ENCODE measurements at places on chromosomes 5 and 9.
A peak's percentile ranks its signal among the peaks of the same experiment; 100 is the strongest.

DNA sequence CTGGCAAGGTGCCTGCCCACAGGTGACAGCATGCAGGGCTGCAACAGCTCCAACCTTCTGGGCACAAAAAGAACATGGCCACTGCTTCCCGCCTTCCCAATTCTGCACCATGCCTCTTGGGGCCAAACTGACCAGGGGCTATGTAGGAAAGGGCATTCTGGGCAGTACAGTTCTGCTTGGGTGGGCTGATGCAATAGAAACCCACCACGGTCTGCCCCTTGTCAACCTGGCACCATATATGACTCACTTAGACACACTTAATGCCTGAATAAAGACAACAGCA lies 40.2 kb upstream of the FCN1 start:
- no peaks in the 10 kb centered on the region for H3K36me3 ChIP-seq
- no peak for DNase-seq
- no peaks in the 10 kb centered on the region for H3K4me1 ChIP-seq
- H3K27me3 ChIP-seq: peaks cover 5% of the 10 kb centered on the region
- no peak overlapping the region for H3K4me3 ChIP-seq

GRCh38 chr5:54547711-54548250 lies 30.2 kb downstream of the SNX18 start:
- no peak overlapping the region for H3K4me3 ChIP-seq
- H3K36me3 ChIP-seq: peaks cover 34% of the 10 kb centered on the region
- H3K27me3 ChIP-seq: no peaks in the 10 kb centered on the region
- no peak for DNase-seq
- no peaks in the 10 kb centered on the region for H3K4me1 ChIP-seq

GRCh38 chr9:116370556-116370955 lies 217.0 kb downstream of the PAPPA start:
- no peak overlapping the region for H3K4me3 ChIP-seq
- DNase-seq: no peak
- peaks cover 18% of the 10 kb centered on the region for H3K36me3 ChIP-seq
- H3K4me1 ChIP-seq: peaks cover 2% of the 10 kb centered on the region
- no peaks in the 10 kb centered on the region for H3K27me3 ChIP-seq
- no peak overlapping the region for H3K27ac ChIP-seq

GRCh38 chr9:87642330-87643106 lies 83.4 kb upstream of the CTSL start:
- H3K4me3 ChIP-seq: no peak overlapping the region
- H3K4me1 ChIP-seq: peaks cover 30% of the 10 kb centered on the region
- H3K36me3 ChIP-seq: peaks cover 95% of the 10 kb centered on the region
- no peak overlapping the region for H3K27ac ChIP-seq
- no peaks in the 10 kb centered on the region for H3K27me3 ChIP-seq

DNA sequence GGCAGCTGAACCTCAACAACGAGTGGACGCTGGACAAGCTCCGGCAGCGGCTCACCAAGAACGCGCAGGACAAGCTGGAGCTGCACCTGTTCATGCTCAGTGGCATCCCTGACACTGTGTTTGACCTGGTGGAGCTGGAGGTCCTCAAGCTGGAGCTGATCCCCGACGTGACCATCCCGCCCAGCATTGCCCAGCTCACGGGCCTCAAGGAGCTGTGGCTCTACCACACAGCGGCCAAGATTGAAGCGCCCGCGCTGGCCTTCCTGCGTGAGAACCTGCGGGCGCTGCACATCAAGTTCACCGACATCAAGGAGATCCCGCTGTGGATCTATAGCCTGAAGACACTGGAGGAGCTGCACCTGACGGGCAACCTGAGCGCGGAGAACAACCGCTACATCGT lies 12.4 kb upstream of the PHYHD1 start:
- H3K27me3 ChIP-seq: no peaks in the 10 kb centered on the region
- no peak overlapping the region for H3K4me3 ChIP-seq
- H3K36me3 ChIP-seq: peaks cover 80% of the 10 kb centered on the region
- no peak overlapping the region for H3K27ac ChIP-seq

DNA sequence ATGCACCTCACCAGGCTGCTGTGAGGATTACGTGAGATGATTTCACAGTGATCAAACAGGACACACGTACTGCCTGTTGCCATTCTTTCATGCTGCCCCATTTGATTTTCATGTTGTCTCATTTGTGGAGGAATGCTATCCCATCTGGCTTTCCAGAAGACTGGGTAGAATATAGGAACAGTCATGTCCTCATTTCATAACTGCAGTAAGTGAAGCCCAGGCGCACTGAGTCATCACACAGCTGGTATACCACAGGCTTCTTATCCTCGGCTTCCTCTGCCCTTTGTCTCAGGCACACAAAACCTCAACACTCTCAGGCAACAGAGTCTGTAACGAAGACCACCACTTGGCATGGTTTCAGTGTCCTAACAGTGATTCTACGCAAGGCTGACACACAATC lies 62.3 kb downstream of the LHFPL2 start:
- peak overlapping the region; percentile 61 for H3K27ac ChIP-seq
- H3K4me1 ChIP-seq: peaks cover 34% of the 10 kb centered on the region
- peaks cover 4% of the 10 kb centered on the region for H3K36me3 ChIP-seq
- H3K27me3 ChIP-seq: no peaks in the 10 kb centered on the region

- no peaks in the 10 kb centered on the region for H3K27me3 ChIP-seq
- peaks cover 16% of the 10 kb centered on the region for H3K4me1 ChIP-seq
- DNase-seq: no peak
- no peak overlapping the region for H3K4me3 ChIP-seq
Observed at GRCh38 chr5:78533356-78533755, 115.2 kb downstream of the LHFPL2 start.
